ENCODE measurements at places on chromosomes 1 and 21. TPM values are rescaled to one million over a fixed set of nuclear protein-coding genes. Genes with fewer than 3 reads are reported as not detected.

GRCh38 chr1:52032124-52032784 lies 1.4 kb downstream of the KTI12 start:
- H3K4me3 ChIP-seq = peak overlapping the region; percentile 95
- H3K36me3 ChIP-seq = no peaks in the 10 kb centered on the region
- H3K4me1 ChIP-seq = peaks cover 11% of the 10 kb centered on the region
- no peak overlapping the region for H3K27ac ChIP-seq

DNA sequence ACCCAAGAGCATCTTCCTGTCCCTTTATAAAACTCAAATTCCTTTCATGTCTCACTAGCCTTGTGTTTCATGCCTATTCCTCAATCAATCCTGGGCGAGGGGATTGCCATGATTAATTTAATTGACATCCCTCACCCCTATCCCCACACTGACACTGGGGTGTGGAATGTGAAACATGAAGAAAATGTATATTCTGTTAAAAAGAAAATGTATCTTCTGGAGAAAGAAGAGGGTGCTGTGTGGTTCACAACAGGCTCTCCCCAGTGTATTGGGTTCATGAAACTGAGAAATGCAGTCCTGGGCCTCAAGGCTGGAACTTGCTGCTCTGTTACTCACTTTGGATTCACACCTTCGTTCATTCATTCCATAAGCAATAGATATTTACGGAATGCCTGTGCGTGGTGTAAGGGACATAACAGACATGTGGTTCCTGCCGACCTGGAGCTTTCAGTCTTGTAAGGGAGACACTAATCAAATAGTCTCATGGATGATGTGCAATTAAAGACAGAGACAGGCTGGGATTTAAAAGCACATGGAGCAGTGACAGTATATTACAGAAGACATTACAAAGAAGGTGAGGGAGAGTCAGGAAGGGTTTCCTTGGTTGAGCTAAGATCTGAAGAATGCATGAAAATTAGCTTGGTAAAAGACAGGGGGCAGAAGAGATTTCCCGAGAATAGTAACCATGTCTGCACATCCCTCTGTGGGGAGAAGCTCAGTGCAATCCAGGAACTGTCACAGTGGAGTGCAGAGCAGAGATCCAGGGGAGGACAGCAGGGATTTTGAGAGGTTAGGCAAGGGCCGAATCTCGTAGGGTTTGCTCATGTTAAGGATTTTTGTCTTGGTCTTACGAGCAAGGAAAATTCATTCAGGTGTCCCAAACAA lies 32.1 kb downstream of the SERTAD4 start:
- H3K4me1 ChIP-seq = peaks cover 13% of the 10 kb centered on the region
- H3K36me3 ChIP-seq = no peaks in the 10 kb centered on the region
- H3K27me3 ChIP-seq = no peaks in the 10 kb centered on the region

The MYOG gene
- not detected for total RNA-seq

DNA sequence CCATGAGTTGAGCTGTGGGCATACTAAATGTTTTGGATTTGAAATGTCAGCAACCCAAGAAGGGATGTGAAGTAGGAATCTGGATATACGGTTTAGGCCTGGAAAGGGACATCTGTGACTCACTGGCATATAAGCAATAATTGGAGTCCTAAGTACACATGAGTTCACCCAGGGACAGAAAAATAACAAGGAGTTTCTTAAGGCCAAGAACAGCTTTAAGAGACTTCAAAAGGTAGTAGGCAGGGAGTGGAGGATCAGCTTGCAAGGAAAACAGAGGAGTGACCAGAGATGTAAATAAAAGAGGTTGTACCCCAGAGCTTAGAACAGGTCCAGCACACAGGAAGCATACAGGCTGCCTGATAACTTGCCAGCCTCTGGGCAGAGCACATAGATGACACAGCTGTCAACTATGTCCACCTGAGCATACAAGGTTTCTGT lies 28.1 kb downstream of the TMEM50B start:
- H3K27ac ChIP-seq = no peak overlapping the region
- no peak for DNase-seq
- no peaks in the 10 kb centered on the region for H3K27me3 ChIP-seq

DNA sequence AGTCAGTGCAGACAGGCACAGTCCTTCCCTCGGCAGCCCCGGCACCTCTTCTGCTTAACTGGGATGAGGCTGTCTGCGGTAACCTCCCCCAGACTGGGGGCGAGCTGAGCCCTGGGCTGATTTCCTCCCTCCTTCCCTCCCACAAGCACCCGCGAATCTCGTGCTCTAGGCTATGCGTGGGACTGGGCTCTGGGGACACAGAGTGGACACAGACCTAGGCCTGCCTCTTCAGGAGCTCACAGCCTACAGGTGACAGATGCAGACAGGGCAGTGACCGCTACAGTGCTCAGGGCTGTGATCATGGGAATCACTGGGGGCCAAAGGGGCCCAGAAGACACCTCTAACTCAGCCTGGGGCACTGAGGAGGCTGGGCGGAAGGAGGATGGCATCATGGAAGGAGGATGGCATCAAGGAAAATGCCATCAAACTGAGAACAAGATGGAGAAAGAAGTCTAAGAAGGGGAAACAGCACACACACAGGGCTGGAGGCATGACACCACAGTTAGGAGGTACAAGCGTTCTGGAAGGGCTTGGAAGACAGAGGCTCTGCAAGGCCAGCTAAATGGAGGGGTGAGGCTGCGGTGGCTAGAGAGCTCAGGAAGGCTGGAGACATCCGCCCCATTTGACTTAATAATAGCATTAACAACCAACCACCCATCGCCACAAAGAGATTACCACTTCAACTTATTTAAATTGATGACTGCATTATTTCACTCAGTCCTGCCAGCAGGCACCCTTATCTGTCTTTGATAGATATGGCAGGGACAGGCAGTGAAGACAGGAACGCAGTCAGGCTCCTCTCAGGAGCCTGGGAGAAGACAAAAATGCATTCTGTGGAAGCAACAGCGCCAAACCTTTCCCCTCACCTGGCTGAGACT lies 4.2 kb downstream of the TTC39A start:
- no peaks in the 10 kb centered on the region for H3K36me3 ChIP-seq
- DNase-seq = no peak
- no peak overlapping the region for H3K4me3 ChIP-seq

The ZC3H12A gene
- 82.8 TPM for total RNA-seq
